ENCODE measurements at places on chromosomes 2 and 18.

- DNase-seq = no peak
Measured at GRCh38 chr2:27033253-27033852, 588 bp downstream of the TMEM214 start.

GRCh38 chr2:170924969-170925368, 4.1 kb upstream of the GORASP2 start:
- DNase-seq = no peak

- no peak for DNase-seq
Measured at GRCh38 chr2:148493822-148494563, 150.6 kb upstream of the EPC2 start.

GRCh38 chr2:239910851-239911640, 114.1 kb downstream of the NDUFA10 start:
- no peak for DNase-seq

- peak; percentile 68 for DNase-seq
Measured at GRCh38 chr2:172168917-172169346, 66.2 kb upstream of the DLX2 start.

GRCh38 chr2:238852206-238852869, 4.5 kb downstream of the TWIST2 start:
- no peak for DNase-seq

DNA sequence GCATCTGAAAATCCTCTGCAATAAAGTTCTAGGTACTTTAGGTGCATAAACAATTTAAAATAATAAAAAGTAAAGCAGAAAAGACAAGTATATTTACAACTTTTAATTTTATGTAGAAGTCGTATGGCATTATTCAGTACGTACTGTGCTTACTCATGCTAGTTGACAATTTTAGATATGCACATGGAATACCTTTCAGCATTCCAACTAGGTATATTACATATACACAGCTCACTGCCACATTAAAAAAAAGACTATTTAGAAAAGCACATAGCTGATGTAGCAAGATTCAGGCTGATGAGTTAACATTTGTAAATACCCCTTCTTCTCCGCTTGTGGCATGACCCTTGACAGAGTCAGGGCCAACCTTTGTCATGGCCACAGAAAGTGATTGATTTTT, 171.2 kb downstream of the FBXO15 start:
- DNase-seq = no peak

DNA sequence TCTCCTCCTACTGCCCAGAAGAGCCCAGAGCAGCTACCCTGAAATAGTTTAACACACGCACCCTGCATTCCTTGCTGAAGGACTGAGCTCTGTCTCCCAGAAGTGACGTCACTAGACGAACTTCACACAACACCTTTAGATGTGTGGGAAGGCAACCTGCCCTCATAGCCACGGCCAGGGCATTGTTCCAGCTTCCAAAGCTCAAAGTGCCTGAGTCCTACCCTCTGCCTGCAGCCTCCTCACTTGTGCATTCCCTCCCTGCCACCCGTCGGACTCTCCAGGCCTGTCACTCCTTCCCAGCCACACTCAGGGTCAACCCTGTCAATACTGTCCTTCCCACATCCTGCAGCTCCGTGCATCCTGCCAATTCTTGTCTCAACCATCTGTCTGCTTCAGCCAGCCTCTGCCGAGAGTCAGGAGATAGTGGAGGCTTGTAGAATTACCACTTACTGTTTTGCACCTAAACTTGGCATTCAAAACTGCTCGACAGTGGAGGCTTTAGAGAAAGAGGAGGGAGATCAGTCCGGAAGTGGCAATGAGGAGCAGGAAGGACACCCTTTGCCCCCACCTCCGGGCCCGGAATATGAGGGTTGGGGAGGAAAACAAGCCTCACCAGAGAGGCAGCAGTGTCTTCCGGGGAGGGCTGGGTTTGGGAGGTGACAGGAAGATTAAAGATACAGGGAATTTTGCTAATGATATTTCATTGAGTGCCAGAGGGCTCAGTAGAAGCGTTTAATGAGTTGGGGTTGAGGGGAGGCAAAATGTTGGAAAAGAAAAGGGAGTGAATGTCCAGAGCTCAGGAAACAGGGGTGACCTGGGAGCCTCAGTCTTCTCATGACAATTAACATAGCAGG, 72.3 kb upstream of the ATG16L1 start:
- no peak for DNase-seq

- no peak for DNase-seq
Measured at GRCh38 chr2:19086231-19086651, 272.2 kb downstream of the OSR1 start.

- DNase-seq = no peak
Measured at GRCh38 chr2:105390454-105390853, 8.4 kb downstream of the FHL2 start.

GRCh38 chr2:170716851-170717598, 1.9 kb downstream of the SP5 start:
- no peak for DNase-seq

DNA sequence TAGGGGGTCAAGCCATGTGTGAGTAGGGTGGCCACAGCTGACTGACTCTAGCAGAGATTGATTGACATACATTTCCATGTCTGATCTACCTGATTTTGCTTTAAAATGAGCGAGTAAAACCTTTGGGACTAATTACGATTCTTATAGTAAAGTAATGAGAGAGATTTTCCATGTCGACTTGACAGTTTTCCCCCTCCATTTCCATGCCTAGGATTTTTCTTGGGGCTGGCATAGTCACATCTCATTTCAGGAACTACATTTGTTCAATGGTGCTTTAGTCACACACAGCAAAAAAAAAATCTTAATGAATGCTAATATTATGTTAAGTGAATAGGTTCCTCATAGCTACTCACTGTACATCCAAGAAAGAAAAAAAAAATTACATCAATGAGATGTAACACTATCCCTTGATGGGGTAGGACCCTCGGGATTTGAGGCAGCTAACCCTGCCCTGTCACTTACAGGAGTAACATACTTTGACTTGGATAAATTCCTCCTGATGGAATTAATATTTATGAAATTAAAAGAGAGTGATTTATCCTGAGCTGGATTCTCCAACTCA, 690.9 kb downstream of the TDRD15 start:
- DNase-seq = no peak

DNA sequence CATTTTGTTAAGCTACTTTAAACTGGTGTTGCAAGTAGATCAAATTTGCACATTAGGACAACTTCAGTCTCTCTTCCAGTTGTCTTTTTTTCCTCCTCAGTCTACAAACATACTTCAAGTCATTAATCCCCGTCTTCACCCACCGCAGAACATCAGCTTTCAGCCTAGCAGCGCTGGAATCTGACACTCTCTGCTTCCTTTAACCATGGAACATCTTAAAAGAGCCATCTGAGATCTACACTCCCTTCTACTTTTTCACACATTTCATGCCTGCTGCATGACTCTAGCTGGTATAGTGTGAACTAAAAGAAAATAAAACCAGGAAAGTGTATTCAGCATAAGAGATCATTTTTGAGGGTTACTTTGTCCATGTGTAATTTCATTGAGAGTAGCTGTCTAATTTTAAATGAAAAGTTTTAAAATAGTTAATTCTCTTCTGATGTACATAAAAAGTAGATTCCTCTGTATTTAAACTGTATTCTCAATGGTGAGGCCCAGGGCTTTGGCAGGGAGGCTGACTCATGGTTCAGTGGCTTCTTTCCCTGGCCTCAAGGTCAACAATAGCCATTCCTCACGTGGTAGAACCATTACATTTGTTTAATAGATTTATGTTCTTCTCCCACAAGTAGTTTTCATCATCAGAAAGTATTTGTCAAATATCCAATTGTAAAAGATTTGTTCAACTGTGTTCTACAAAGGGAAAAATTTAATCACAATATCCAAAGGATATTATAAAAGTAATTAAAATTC, 16.5 kb downstream of the SGPP2 start:
- no peak for DNase-seq

DNA sequence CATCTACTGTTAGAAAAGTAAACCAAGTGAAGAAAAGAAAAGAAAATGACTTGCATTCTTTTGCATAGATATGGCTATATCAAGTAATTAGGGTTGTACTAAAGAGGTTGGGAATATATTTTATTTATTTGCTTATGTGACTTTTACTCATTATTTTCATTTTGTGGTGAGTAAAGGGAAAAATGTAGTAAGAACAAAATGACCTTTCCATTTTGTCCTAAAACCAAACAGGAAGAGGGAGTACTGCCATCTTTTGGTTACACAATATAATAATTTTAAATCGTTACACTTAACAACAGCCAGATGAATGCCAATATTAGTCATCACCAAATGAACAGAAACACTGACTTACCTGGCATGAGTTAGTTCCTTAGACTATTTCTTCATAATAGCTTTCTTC, 47.3 kb upstream of the NDUFV2 start:
- DNase-seq = no peak

DNA sequence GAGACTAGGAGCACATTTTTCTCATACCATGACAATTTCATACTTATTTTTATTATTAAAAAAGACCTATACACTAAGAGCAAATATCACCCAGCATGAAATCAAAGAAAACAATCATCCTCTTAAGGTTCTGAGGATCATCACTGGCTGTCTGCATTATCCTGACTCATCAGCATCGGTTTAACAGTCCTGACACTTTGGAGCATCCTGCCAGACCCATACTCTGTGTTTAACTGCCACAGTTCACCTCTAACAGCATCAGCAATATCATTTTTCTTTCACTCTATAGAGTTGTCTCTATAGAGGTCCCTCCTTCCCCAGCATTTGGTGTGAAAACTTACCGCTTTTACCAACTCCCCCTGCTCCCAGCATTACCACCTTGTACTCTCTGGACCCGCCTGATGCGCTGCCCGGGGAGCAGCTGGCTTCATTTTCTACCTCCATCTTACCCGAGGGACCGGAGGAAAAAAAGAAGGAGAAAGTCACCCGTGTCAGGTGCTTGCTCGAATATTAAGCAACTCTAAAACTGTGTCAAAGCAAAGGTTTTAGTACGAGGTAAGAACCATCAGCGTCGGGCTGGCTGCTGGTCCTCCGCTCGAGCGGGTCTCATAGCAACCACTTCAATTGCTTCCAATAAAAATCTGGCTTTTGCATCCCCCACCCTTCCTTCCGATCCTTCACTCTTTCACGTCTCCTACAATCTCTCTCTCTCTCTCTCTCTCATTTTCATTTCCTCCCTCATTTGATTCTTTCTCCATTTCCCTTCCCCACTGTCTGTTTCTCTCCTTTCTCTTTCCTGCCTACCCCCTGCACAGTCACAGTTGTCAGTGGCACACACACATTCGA, at the start of gene RIT2:
Gene RIT2, minus strand, starts transcription at position 610 of the 846 bp plus-strand sequence.
- no peak for DNase-seq

GRCh38 chr2:226048611-226049010, 649.1 kb downstream of the NYAP2 start:
- DNase-seq = no peak

DNA sequence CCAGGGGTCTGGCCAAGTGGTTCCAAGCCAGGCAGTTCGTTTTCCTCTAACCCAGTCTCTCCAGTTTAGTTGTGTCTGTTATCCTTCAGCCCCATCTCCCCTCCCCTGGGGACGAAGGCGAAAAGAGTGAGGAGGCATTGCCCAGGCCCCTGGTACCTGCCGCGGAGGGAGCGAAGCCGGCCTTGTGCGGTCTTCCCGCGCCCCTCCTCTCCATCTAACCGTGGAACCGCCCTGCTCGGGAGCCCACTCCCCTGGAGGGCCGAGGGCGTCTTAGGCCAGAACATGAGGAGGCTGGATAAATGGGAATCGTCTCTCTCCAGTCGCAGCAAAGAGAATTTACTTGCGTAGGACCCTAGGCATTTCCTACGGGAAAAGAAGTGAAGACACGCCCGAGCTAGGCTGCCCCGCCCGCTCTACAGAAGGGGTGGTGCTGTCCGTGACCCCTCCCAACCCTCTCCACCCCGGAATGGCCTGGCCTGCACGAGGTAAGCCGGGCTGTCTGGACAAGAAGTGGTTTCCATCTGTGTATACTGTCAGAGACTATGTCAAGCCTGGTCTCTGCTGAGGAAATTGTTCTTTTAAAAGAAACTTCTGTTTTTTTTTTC, 156.2 kb downstream of the MIB1 start:
- DNase-seq = no peak

DNA sequence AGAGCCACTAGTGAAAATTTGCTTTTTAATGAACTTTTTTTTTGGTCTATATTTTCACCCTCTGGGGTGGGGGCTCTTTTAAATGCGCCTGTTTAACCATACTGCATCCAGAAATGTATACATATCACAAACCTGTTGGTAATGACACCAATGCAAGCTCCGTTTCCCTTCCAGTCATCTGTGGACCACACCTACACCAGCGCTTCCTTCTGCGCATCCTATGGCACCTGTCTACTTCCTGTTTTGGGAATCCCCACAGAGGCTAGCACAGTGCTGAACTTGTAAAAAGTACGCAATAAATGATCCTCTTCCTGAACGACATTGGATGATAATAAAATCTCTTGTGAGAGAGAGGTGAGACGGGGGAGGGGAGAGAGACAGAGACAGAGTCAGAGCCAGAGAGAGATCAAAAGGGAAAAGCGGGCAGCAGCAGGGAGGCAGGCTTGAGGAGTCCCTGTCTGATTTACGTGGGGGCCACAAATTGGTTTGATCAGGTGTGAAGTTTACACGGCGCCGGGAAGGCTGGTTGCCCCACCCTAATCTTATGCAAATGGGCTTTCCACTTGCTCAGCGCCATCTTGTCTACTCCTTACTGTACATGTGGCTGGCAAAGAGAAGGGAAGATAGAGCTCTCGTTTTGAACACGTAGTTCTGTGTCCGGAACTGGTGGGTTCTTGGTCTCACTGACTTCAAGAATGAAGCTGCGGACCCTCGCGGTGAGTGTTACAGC, 38.1 kb upstream of the SLC38A11 start:
- no peak for DNase-seq

DNA sequence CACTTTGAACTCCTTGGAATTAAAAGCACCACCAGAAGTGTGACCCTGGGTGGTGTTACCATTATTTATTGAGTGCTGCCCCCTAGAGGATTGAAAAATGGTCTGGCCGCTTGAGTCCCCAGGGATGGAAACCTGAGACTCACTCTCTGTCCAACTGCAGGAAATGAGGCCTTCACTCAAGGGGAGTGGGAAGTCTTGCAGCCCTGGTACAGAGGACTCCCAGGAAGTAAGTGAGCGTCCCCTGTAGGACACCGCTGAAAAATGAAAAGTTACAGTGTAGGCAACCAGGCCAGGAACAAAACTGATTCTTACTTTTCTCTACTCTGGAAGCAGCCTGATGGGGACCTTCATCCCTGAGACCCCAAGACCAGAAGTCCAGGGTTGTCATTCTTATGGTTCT, 2.2 kb upstream of the NRP2 start:
- DNase-seq = peak; percentile 45

DNA sequence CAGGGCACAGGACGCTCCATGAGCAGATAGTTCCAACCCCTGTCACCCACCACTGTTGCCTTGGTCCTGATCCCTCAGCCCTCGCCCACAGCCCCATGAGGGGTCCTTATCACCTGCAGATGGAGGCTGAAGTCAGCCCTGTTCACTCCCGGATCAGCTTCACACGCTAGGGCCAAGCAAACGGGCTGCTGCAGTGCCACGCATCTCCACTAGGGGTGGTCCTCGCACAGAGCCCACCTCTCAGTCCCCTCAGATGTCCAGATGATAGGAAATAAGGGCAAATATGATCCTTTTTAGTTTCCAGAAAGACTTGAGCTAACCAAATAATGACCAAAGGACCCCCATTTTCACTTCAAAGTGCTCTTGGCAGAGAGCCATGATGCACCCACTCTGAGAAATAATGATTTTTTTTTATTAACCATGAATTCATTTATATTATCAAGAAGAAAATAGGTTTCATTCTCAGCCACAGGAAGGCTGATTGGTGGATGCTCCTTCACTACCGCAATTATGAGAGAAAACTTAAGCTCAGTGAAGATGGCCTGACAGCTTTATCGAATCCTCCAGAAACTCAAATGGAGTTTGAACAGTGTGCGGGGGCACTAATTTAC, 71.9 kb upstream of the KLHL29 start:
- DNase-seq = no peak

GRCh38 chr18:45340884-45341283, 274.4 kb upstream of the SLC14A2 start:
- DNase-seq = no peak

- DNase-seq = no peak
Measured at GRCh38 chr18:45066210-45066609, 385.5 kb downstream of the SETBP1 start.
